ENCODE measurements at places on chromosomes 6 and 20. TPM values are rescaled to one million over a fixed set of nuclear protein-coding genes. Genes with fewer than 3 reads are reported as not detected.

GRCh38 chr6:30926644-30927043 lies 5.3 kb downstream of the SFTA2 start:
- no peak for DNase-seq

DNA sequence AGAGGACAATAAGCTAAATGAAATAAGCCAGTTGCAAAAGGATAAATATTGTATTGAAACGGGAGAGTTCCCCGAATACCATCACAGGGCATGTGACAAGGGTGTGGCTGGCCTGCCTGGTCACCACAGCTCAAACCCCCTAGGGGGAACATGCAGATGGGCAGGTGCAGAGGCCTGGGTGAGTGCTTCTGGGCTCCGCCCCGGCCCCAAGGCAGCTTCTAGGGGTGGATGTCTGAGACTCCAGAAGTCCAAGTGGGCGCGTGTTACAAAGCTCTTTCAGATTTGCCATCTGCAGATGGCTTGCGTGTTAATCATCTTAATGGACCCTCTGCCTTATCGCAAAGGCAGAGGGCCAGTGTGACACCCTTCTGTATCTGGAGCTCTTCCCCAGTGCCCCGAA lies 559.2 kb upstream of the IMPG1 start:
- DNase-seq = no peak

GRCh38 chr6:39330057-39330456 lies 7.6 kb upstream of the KCNK16 start:
- DNase-seq = no peak

DNA sequence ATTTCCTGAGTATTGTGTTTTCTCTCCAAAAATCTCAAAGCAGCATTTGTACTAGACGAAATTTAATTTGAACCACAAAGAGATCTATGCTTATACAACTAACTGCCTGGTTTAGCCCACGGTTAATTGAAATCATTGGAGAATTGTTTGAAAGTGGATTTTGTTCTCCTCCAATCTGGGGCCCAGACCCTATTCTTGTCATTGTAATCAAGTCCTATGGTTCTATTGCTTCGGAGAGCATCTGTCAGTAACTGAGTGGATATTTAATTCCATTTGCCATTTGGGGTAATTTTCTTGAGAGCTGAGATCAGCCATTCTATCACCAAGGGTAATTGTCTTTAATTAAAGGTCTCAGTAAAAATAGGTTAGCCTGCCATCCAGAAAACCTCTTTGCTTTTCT lies 117.0 kb upstream of the KCNG1 start:
- no peak for DNase-seq

- peak; percentile 98 for DNase-seq
Observed at GRCh38 chr20:56554869-56555268, 21.8 kb downstream of the FAM209B start.

DNA sequence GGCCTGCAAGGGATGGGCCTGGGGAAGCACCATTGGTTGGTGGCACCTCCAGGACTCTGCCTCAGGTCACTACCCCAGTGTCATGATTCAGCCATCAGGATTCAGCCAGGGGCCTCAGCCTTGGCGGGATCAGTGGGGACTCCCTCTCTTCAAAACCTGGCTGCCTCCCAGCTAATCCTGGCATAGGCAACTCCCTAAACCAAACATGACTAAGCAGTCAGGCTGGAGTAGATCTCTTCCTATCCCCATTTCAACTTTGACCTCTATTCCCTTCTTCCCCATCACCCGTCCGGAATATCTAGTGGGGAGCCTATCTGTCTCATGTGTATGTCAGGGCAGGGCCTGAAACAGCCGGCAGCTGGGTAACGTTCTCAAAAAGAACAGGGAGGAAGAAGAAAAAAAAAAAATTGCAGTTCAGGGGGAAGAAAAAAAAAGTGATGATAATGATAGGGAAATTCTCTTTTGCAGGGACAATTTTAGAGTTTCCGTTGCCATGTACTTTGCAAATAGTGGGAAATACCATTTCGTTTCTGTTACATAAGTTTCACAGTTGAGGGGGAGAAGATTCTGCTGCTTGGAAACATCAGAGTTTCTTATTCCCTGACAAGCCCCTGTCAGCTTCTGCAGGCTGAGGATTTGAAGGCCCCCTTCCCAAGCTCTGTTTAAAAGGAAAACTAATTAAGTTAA lies 4.1 kb upstream of the PREX1 start:
- DNase-seq = peak; percentile 59

DNA sequence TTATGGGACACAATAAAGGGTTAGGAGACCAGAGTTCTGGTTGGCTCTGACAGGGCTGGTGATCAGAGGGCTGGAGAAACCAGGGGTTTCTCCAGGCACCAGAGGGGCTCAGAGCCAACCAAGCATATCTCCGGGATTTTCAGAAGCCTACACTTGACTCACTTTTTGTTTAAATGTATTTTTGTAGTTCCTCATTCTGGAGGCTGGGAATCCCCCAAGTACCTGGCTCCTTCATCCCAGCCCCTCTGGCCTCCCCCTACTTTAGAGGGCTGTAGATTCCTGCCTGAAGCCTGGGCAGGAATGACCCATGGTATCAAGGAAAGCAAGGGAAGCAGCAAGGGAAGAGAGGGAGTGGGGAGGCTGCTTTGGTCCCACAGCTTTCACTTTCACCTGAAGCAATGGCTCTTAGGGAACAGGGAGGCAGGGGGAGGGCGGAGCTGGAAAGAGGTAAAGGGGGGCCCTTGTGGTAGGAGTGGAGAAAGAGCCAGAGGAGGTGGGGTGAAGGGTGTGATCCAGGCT lies 973 bp downstream of the CD40 start:
- DNase-seq = no peak

DNA sequence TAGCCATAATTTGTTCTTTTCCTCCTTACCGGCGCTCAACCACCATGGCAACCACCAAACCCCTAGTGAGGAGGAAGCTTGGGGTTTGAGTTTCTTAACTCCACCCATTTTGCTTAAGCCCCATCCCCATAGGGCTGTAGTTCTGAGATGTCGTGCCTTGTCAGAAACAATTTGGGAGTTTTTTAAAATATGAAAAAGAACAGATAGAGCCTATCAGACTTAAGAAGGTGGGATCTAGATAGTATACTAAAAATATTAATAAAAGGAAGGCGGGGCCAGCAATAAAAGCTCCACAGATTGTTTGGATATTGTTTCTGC lies 5.6 kb downstream of the BRD2 start:
- peak; percentile 66 for DNase-seq

DNA sequence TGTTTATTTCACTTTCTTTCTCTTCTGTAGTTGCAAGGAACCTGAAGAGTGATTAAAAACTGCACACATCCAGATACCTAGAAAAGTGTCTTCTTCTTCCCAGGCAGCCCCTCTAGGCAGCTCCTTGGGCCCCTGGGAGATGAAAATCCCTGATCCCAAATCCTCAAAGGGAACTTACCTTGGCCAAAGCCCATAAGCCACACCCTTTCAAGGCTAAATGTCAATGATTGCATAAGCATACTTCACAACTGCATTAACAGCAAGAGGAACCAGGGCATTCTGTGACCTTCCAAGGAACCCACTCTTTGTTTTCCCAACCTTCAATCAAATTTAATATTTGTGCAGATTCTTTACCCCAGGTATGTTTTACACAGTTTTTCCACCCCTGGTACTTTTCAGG lies 4.4 kb upstream of the HMGN3 start:
- no peak for DNase-seq

- DNase-seq = no peak
Observed at GRCh38 chr6:51260003-51260402, 441.3 kb downstream of the TFAP2B start.

- no peak for DNase-seq
Observed at GRCh38 chr20:32496811-32497533, 88.2 kb downstream of the NOL4L start.

The C6orf15 gene
- total RNA-seq = not detected

The NNAT gene
- not detected for total RNA-seq
